Eye (tissue), 1 donor: ENCODE measurements at places on chromosomes 1 and 21.

GRCh38 chr1:33443080-33443704, 12.3 kb upstream of the PHC2 start:
- DNase-seq = no peak

- DNase-seq = no peak
These were observed 171.5 kb upstream of the CAMK1G start for GRCh38 chr1:209412036-209412435.

GRCh38 chr1:156848461-156849150, 10.3 kb downstream of the INSRR start:
- peak; percentile 38 for DNase-seq

DNA sequence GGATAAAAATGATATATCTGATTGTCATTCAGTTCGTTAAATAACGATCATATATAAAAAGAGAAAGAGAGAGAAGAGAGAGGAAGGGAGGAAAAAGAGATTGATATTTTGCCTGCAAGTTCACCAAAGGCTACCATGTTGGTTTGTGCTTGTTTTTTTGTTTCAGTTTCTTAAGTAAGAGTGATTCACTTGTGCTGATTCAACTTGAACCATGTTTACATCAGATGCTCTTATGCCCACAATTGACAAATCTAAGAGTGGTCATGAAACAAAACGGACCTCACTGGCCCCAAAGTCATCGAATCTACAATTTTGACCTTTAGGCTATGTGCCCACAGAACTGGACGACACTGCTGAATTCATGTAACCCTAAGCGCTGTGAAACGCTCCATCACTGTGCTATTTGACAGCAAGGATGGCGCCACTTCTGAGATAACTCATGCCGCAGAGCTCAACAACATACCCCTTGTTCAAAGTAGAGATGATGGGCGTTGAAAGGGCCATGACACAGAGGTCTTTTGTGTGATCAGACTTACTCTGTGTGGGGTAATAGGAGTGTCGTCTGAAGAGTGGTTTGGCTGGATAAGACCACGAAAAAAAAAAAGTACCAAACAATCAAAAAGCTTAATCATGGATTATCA, 481.4 kb downstream of the SETD4 start:
- DNase-seq = no peak
